ENCODE measurements at places on chromosomes 1 and 21. TPM values are rescaled to one million over a fixed set of nuclear protein-coding genes. Genes with fewer than 3 reads are reported as not detected.

DNA sequence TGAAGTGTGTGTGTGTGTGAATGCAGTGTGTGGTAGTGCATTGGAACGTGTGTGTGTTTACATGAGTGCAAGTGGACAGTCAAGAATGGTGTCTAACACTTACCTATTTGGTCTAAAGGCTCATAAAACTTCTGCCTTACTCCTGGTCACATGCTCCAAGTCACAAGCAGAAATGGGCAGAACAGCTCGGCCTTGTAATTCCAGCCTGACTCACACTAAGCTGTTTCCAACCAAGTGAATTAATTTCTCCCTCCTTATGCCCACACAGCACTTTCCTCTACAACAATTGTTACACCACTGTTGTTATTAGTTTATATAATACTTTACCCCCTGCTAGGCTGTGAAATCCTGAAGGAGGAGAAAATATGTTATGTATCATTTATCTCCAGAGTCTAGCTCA lies 43.8 kb downstream of the DDR2 start:
- H3K36me3 ChIP-seq, result no peaks in the 10 kb centered on the region
- H3K4me3 ChIP-seq, result no peak overlapping the region
- H3K4me1 ChIP-seq, result peaks cover 5% of the 10 kb centered on the region
- H3K27me3 ChIP-seq, result no peaks in the 10 kb centered on the region
- DNase-seq, result no peak

GRCh38 chr1:95562230-95562629 lies 328.2 kb downstream of the RWDD3 start:
- peaks cover 19% of the 10 kb centered on the region for H3K36me3 ChIP-seq
- no peak overlapping the region for H3K27ac ChIP-seq
- no peak overlapping the region for H3K4me3 ChIP-seq

DNA sequence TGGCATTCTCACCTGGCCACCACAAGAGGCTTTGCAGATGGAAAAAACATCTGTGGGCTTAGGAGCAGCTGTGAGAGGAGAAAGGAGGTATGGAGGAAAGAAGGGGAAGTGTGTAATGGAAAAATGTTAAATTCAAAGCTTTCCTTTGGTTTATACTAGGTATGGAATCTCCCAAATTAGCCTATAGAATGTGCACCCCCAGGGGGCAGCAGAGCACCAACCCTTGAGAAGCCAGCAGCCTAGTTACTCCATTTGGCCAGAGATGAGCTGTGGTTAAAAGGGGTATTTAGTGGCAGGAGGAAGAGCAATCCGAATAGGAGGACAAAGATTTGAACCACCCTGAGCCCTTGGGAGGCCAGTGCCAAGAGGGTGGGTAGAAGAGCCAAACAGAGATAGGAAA lies 97.5 kb upstream of the CTTNBP2NL start:
- H3K36me3 ChIP-seq, result peaks cover 6% of the 10 kb centered on the region
- no peak overlapping the region for H3K27ac ChIP-seq
- peak; percentile 72 for DNase-seq
- H3K27me3 ChIP-seq, result peaks cover 3% of the 10 kb centered on the region
- no peaks in the 10 kb centered on the region for H3K4me1 ChIP-seq
- H3K4me3 ChIP-seq, result no peak overlapping the region

GRCh38 chr1:182978151-182978853 lies 25.3 kb upstream of the SHCBP1L start:
- no peaks in the 10 kb centered on the region for H3K4me1 ChIP-seq
- no peak overlapping the region for H3K4me3 ChIP-seq

GRCh38 chr1:66981679-66982078 lies 56.9 kb downstream of the MIER1 start:
- no peak overlapping the region for H3K27ac ChIP-seq
- no peaks in the 10 kb centered on the region for H3K4me1 ChIP-seq
- no peaks in the 10 kb centered on the region for H3K27me3 ChIP-seq
- H3K4me3 ChIP-seq, result no peak overlapping the region
- no peaks in the 10 kb centered on the region for H3K36me3 ChIP-seq

DNA sequence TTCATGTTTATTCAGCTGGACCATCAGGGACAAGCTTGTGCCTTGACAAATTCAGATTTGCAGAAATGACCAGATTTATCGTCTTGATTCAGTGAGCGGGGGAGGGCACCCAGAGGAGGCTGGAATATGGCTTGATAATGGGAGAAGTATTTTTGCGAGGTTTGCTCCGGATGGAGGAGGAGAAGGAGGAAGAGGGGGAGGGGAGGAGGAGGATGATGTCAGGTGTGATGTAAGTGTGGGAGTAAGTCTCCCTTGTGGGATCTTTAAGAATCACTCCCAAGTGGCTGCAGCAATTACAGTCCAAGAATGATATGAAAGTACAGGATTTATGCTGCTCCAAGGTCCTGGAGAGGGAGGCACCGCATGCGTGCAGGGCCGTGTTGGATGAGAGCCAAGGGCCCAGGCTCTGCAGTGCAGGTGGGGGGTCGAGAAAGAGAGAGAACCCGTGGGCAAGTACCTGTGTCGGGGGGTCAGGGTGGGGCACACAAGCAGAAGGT lies 5.6 kb upstream of the ZNF496 start:
- peaks cover 40% of the 10 kb centered on the region for H3K4me1 ChIP-seq
- DNase-seq, result no peak
- H3K36me3 ChIP-seq, result peaks cover 7% of the 10 kb centered on the region
- peak overlapping the region; percentile 27 for H3K4me3 ChIP-seq
- H3K27ac ChIP-seq, result peak overlapping the region; percentile 72

DNA sequence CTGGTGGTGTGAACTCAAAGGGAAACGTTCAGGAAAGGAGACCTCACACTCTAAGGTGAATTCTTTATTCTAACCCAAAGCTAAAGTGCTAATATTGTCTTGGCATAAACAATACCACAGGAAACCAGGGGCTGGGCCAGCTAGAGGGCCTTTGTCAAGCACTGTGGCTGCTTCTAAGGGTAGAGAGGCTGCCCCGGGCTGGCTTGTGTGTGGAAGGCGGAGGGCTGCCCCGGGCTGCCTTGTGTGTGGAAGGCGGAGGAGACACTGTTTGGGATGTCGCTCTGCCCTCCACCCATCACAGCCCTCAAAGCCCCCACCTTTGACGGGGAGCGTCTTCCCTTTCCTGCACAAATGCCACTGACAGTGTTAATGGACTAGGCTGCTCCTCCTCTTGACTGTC lies 216.8 kb downstream of the TOMM20 start:
- no peaks in the 10 kb centered on the region for H3K36me3 ChIP-seq
- H3K27me3 ChIP-seq, result no peaks in the 10 kb centered on the region
- peaks cover 14% of the 10 kb centered on the region for H3K4me1 ChIP-seq

- H3K36me3 ChIP-seq, result peaks cover 4% of the 10 kb centered on the region
- H3K4me1 ChIP-seq, result peaks cover 39% of the 10 kb centered on the region
- no peak overlapping the region for H3K4me3 ChIP-seq
- no peak overlapping the region for H3K27ac ChIP-seq
Measured at GRCh38 chr1:164783778-164784555, 225.0 kb downstream of the PBX1 start.

DNA sequence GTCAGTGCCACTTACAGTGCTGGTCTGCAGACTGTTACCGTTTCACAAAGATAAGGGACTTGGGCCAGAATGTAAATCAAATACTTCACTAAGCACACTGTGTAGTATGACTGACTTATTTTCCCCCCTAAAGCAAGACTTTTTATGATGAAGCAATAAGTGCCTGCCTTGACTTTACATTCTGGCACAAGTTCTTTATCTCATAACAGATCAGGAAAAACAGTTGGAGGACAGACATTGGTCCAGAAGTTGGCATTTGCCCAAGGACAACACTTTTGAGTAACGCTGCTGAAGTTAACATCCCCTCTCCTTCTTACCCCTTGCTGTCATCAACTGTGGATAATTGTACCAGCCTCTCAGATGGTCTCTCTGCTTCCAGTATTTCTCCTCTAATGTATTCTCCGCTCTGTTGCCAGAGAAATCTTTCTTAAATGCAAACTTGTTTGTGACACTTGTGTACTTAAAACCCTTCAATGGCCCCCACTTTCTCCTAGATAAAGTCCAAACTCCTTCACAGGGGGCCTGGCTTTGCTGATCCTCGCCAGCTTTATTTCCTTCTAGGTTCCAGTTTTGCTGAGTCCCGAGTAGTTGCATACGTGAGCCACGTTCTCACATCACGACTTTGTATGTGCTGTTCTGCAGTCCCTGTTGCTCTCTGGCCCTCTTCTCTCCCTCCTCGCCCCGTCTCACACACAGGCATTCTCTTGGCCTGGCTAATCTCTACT lies 45.7 kb downstream of the S1PR1 start:
- H3K27me3 ChIP-seq, result no peaks in the 10 kb centered on the region
- H3K36me3 ChIP-seq, result no peaks in the 10 kb centered on the region
- H3K4me3 ChIP-seq, result no peak overlapping the region
- no peak for DNase-seq

- no peaks in the 10 kb centered on the region for H3K27me3 ChIP-seq
- H3K4me1 ChIP-seq, result no peaks in the 10 kb centered on the region
- no peak for DNase-seq
- H3K36me3 ChIP-seq, result no peaks in the 10 kb centered on the region
- H3K27ac ChIP-seq, result no peak overlapping the region
Measured at GRCh38 chr1:233010146-233010545, 59.7 kb downstream of the NTPCR start.

- no peak for DNase-seq
- no peak overlapping the region for H3K27ac ChIP-seq
- H3K36me3 ChIP-seq, result peaks cover 8% of the 10 kb centered on the region
- no peaks in the 10 kb centered on the region for H3K4me1 ChIP-seq
- H3K4me3 ChIP-seq, result no peak overlapping the region
Measured at GRCh38 chr1:158285756-158286241, 3.9 kb upstream of the CD1C start.

GRCh38 chr1:17021896-17022295 lies 10.2 kb upstream of the ATP13A2 start:
- no peak for DNase-seq
- H3K27ac ChIP-seq, result no peak overlapping the region
- H3K4me3 ChIP-seq, result no peak overlapping the region
- no peaks in the 10 kb centered on the region for H3K27me3 ChIP-seq
- H3K36me3 ChIP-seq, result no peaks in the 10 kb centered on the region

GRCh38 chr1:205772607-205773032 lies 2.7 kb downstream of the RAB29 start:
- H3K4me3 ChIP-seq, result no peak overlapping the region
- no peak overlapping the region for H3K27ac ChIP-seq
- H3K36me3 ChIP-seq, result no peaks in the 10 kb centered on the region
- H3K27me3 ChIP-seq, result peaks cover 9% of the 10 kb centered on the region
- DNase-seq, result no peak

DNA sequence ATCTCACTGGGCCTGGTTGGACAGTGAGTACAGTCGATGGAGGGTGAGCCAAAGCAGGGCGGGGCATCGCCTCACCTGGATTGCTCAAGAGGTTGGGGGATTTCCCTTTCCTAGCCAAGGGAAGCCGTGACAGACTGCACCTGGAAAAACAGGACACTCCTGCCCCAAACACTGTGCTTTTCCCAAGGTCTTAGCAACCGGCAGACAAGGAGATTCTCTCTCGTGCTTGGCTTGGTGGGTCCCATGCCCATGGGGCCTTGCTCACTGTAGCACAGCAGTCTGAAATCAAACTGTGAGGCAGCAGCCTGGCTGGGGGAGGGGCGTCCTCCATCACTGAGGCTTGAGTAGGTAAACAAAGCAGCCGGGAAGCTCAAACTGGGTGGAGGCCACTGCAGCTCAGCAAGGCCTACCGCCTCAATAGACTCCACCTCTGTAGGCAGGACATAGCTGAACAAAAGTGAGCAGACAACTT lies 11.3 kb downstream of the C1orf105 start:
- H3K4me1 ChIP-seq, result no peaks in the 10 kb centered on the region
- H3K36me3 ChIP-seq, result no peaks in the 10 kb centered on the region
- DNase-seq, result no peak
- H3K27ac ChIP-seq, result no peak overlapping the region

- no peak overlapping the region for H3K4me3 ChIP-seq
- H3K27ac ChIP-seq, result no peak overlapping the region
- DNase-seq, result no peak
Measured at GRCh38 chr1:241292973-241293372, 64.0 kb downstream of the RGS7 start.

GRCh38 chr1:153640861-153641260 lies 7.0 kb downstream of the CHTOP start:
- no peak for DNase-seq
- no peak overlapping the region for H3K4me3 ChIP-seq
- peaks cover 9% of the 10 kb centered on the region for H3K36me3 ChIP-seq
- no peak overlapping the region for H3K27ac ChIP-seq

- no peaks in the 10 kb centered on the region for H3K36me3 ChIP-seq
- no peaks in the 10 kb centered on the region for H3K27me3 ChIP-seq
- H3K27ac ChIP-seq, result no peak overlapping the region
- H3K4me1 ChIP-seq, result no peaks in the 10 kb centered on the region
Measured at GRCh38 chr1:56068908-56069307, 510.5 kb downstream of the PLPP3 start.

GRCh38 chr1:22250724-22251123 lies 107.8 kb upstream of the WNT4 start:
- no peaks in the 10 kb centered on the region for H3K36me3 ChIP-seq
- H3K27ac ChIP-seq, result no peak overlapping the region
- peaks cover 8% of the 10 kb centered on the region for H3K27me3 ChIP-seq
- no peak overlapping the region for H3K4me3 ChIP-seq
- DNase-seq, result no peak

- DNase-seq, result no peak
- H3K4me1 ChIP-seq, result no peaks in the 10 kb centered on the region
- no peaks in the 10 kb centered on the region for H3K36me3 ChIP-seq
- no peak overlapping the region for H3K27ac ChIP-seq
Measured at GRCh38 chr1:56797065-56797685, 22.0 kb downstream of the FYB2 start.

- H3K4me1 ChIP-seq, result no peaks in the 10 kb centered on the region
- no peak overlapping the region for H3K4me3 ChIP-seq
- H3K27ac ChIP-seq, result no peak overlapping the region
- no peaks in the 10 kb centered on the region for H3K36me3 ChIP-seq
- peaks cover 3% of the 10 kb centered on the region for H3K27me3 ChIP-seq
Measured at GRCh38 chr1:207223162-207223561, 98.3 kb upstream of the CD55 start.

- peaks cover 17% of the 10 kb centered on the region for H3K4me1 ChIP-seq
- no peaks in the 10 kb centered on the region for H3K36me3 ChIP-seq
- DNase-seq, result no peak
- H3K27me3 ChIP-seq, result no peaks in the 10 kb centered on the region
Measured at GRCh38 chr1:199684686-199685273, 342.7 kb upstream of the NR5A2 start.

GRCh38 chr1:219177363-219177762 lies 3.7 kb downstream of the LYPLAL1 start:
- H3K4me1 ChIP-seq, result peaks cover 5% of the 10 kb centered on the region
- H3K27me3 ChIP-seq, result no peaks in the 10 kb centered on the region
- DNase-seq, result no peak
- H3K4me3 ChIP-seq, result no peak overlapping the region
- no peak overlapping the region for H3K27ac ChIP-seq
- no peaks in the 10 kb centered on the region for H3K36me3 ChIP-seq

- peaks cover 2% of the 10 kb centered on the region for H3K4me1 ChIP-seq
- no peak overlapping the region for H3K4me3 ChIP-seq
Measured at GRCh38 chr21:32070676-32071330, 198.0 kb downstream of the HUNK start.

Gene RAB29
- 1.7 TPM for total RNA-seq

Gene TMEM269
- 0.32 TPM for total RNA-seq

Gene CFAP74
- not detected for total RNA-seq

Gene ABCD3
- 26.0 TPM for total RNA-seq

Gene LGR6
- total RNA-seq, result 0.37 TPM

Gene TDRD5
- not detected for total RNA-seq

Gene SYT14
- total RNA-seq, result 18.1 TPM

Gene PRAMEF4
- not detected for total RNA-seq

Gene EPHA8
- total RNA-seq, result 0.69 TPM

Gene AMIGO1
- 8.0 TPM for total RNA-seq

Gene IGFN1
- total RNA-seq, result 1.9 TPM

Measured in glutamatergic neuron (in vitro differentiated cells).